ENCODE measurements at places on chromosomes 3 and 15.

DNA sequence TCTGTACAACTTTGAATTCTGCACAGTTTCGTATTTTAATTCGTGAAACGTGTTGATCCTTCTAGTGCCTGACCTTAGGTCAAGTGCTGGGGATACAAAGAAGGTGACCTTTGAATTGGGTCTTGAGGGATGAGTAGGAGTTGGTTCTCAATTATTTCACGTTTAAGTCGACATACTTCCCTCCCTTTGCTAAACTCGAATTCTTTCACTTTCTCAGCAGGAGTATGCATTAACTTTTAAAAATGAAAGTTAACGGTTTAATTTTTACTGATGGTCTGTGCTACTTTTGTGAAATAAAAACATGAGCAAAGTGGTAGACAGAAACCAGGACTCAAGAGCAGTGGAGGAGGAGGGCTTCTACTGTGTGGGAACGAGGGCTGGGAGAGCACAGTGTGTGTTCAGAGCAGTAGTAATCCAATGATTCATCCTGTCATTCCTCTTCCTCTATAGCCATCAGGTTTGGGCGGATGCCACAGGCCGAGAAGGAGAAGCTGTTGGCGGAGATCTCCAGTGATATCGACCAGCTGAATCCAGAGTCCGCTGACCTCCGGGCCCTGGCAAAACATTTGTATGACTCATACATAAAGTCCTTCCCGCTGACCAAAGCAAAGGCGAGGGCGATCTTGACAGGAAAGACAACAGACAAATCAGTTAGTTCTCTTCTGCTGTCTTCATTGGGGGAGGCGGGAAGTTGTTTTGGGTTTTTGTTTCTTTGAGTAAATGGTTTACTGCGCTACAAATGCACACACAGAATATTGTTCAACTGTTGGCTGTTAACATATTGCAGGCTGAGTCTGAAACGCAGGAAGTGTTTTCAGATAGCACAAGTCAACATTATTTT, 78.6 kb upstream of the TSEN2 start:
- DNase-seq = no peak

DNA sequence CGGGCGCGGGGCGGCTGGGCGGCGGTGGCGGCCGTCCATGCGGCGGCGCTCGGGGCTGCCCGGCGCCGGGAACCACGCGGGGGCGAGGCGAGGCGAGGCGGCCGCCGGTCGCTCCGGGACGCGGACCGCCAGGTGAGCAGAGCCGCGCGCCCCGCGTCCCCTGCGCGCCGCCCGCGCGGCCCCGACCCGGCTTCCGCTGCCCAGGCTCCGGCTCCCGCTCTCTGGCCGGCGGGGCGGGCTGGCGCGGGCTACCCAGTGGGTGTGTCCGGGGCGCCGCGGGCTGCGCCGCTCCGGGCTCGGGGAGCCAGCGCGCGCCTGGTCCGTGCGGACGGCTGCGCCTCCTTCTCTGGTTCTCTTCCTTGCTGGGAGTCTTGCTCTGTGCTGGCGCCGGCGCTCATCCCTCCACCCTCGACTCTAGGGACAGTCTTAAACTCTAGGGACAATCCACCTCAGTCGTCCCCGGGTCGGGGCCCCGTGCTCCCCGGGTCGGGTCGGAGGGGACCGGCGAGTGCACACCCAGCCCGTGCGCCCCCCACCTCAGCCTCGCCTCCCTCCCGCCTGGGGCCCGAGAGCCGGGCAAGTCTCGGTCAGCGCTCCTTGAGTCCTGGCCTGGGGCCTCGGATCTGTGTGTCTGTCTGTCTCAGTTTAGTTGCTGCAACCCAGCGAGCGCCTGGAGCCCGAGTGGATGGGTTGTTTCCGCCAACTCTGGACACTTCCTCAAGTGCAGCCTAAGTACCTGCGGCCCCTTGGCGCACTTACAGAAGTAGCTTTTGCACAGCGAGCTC, 488 bp downstream of the THSD4 start:
- DNase-seq = no peak

GRCh38 chr3:179063945-179064560, 7.6 kb downstream of the ZMAT3 start:
- no peak for DNase-seq

DNA sequence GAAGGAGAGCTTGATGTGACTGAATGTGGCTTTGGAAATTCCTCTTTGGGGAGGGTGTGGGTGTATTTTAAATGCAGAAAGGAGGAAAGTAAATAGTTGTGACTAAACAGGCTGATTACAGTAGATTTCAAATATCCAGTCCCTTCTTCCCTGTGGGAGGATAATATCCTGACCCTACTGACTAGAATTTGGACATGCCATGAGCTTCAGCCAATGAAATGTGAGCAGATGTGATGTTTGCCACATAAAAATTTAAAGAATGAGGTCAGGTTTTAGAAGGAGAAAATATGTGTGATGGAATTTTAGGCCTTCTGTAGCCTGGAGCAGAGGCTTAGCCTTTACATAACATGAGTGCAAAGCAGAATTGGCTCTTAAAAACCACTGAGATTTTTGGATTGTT, 1218.9 kb downstream of the ROBO2 start:
- no peak for DNase-seq

- no peak for DNase-seq
Observed at GRCh38 chr15:42800731-42801474, 64.0 kb upstream of the CDAN1 start.
